ENCODE measurements at places on chromosomes 16 and 17.

- DNase-seq, result no peak
Observed at GRCh38 chr17:17745476-17746455, 64.5 kb downstream of the RAI1 start.

DNA sequence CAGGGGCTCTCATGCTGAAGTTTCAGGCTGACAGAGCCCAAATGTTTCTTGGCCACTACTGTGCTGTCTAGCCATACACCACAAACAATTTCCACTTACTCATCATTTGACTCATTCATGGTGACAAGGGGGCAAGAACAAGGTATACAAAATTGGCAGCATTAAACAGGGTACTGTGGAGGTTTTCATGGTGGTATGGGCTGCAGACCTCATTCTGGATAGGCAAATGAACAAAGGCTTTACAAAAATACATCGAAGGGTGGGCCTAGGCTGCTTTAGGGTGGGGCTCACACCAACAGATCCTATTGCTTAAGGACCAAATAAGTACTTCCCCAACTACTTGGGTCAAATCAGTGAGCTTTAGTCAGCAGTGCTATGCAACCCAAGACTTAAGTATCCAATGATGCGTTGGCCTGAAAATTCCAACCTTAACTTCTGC is 53.0 kb downstream of the N4BP1 start:
- DNase-seq, result peak; percentile 76

GRCh38 chr16:49588026-49588425 is 214.4 kb downstream of the C16orf78 start:
- DNase-seq, result no peak

DNA sequence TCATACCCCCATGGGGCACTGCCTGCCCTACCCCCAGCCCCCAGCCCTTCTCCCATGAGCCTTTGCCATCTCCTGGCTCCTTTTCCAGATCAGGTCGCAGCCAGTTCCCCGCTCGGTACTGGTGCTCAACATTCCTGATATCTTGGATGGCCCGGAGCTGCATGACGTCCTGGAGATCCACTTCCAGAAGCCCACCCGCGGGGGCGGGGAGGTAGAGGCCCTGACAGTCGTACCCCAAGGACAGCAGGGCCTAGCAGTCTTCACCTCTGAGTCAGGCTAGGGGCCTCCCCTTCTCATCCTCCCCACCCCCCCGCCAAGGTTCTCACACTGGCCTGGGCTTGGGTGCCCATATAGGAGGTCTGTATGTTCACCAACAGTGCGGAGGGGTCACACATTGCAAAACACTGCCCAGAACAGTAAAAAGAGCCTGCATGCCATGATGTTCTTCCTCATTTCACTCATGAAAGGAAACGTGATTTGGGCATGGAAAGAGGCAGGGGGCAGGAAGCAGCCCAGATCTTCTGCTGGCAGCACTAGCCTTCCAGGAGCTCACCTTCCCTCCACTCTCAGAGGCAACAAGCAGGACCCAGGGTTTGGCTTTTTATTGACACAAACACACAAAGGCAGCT is 7.5 kb downstream of the IFI35 start:
- no peak for DNase-seq

DNA sequence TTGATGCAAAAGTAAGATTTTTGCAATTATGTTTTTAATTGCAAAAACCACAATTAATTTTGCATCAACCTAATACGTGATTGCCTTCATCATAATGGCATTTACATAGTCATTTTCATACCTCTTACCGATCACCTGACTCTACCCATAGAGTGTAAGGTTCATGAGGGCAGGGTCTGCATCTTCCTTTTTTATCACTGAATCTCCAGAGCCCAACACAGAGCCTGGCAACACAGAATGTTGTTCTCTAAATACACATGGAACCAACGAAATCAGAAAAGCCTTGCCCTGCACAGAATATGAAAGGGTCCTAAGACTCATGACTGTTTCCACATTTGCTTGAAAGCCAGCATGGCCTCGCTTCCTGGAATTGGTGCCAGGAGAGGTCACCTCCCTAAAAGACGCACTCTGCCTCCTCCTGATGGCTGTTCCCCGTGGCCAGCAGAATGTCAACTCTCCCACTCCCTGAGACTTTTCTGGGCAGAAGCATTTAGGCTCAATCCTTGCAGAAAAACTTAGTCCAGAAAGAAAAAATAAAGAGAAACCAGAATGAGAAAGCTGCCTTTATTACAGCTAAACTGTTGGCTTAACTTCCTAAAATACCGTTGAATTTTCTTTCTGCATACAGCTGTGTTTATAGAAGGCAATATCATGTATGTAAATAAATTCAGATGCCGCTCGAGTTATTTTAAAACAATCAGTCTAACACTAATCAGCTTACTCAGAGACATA is 327.8 kb upstream of the MAF start:
- DNase-seq, result no peak

DNA sequence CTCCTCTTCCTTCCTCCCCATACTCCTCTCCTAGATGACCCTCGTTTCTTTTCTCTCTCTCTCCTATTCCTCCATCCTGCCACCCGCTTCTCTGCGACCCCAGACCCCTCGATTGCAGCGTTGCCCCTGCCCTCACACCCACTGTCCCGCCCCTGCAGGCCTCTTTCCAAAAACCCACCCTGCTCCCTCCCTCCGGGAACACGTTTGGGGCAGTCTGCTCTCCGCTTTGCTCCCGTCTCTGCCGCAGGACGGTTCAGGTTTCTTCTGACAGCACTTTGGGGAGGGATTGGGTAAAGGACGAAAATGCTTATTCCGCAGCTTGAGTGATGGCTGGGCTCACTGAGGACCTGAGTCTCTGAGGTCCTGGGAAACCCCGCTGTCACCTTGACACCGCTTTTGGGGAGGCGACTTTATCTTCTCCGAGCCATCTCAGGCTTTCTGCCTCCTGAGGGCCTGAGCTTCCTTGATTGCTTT is 690 bp downstream of the NDE1 start:
- no peak for DNase-seq

GRCh38 chr16:29873319-29873718 is 10.3 kb upstream of the CDIPT start:
- DNase-seq, result no peak

DNA sequence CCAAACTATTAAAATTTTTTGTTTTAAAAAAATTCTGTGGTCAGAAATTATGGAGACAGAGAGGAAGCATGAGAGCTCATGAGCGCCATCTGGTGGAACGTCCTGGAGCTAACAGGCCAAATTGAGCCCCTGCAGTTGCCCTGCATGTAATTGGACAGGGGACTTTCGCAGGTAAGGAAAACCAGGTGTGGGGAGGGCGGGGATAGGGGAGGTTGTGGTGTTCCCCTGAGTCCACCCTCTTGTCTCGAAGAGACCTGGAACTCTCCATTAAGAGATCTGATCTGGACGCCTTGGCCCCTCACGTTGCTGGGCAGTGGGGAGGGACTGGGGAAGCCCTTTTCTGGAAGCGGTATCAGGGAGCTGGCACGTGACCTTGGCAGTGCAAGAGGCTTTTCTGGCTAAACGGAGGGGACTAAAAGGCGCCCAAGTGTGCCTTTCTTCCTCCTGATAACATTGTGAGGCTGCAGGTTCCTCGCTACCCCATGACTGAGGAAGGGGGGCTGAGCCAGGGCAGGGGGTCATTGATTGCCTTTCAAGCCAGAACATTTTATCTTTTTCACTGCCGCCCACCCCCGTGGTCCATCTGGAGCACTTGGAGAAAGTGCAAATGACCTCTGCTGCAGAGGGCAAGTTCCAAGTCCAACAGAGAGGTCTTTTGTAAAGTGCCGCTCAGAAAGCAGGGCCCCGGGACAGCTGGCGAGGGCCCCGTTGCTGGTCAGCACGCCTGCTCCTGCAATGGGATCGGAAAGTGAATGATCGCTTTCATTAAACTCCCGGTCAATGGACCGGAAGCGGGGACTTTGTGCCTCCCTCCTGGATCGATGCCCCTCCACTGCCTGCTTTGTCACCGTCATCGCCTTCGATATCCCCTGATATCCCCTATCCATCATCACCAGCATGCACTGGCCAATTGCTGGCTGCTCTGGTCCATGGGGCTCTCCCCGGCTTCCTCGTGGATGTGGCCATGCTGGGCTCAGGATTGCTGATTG is 18.4 kb downstream of the PDILT start:
- peak; percentile 29 for DNase-seq

DNA sequence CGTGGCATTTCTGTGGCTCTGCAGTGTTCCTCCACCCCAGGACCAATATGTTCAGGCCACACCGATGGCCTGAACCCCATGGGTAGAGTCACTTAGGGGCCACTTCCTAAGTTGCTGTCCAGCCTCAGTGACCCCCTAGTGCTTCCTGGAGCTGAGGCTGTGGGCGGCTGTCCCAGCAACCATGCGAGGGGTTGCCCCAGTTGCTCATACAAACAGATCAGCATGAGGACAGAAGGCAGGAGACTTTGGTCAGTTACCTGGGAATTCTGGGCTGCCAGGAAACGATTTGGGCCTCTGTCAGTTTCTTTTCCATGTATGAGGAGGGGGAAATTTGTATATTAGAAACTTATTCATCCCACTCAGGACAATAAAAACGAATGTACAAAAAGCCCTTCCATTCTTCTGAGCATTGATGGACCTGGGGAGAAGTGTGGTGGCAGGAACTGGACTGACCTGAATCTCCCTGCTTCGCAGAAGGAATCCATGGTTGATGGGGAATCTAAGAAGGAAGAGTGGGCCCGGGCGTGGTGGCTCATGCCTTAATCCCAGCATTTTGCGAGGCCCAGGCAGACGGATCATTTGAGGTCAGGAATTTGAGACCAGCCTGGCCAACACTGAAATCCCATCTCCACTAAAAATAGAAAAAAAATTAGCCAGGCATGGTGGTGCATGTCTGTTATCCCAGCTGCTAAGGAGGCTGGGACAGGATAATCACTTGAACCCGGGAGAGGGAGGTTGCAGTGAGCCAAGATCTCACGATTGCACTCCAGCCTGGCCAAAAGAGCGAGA is 4.9 kb upstream of the IL32 start:
- DNase-seq, result no peak

- no peak for DNase-seq
Observed at GRCh38 chr16:87213536-87213935, 103.7 kb downstream of the C16orf95 start.

- DNase-seq, result no peak
Observed at GRCh38 chr17:81544281-81544974, 7.7 kb downstream of the FAAP100 start.

- no peak for DNase-seq
Observed at GRCh38 chr17:50529849-50530248, 2.7 kb upstream of the EPN3 start.

GRCh38 chr17:30554839-30555751 is 77.9 kb downstream of the GOSR1 start:
- DNase-seq, result peak; percentile 31

GRCh38 chr17:78106211-78106610 is 22.3 kb downstream of the TMC6 start:
- no peak for DNase-seq
